ENCODE measurements at places on chromosomes 11 and 22.
A peak's percentile ranks its signal among the peaks of the same experiment; 100 is the strongest.

- no peak for DNase-seq
These were observed 98.7 kb upstream of the CRYBB3 start for GRCh38 chr22:25100948-25101347.

- no peak for DNase-seq
These were observed at the start of gene MMP8 for GRCh38 chr11:102724904-102725500. MMP8 (minus strand) TSS chr11:102724954; CDS start chr11:102724855, 99 bp downstream.

- DNase-seq, result peak; percentile 85
These were observed 43.2 kb upstream of the ETS1 start for GRCh38 chr11:128630367-128631230.

DNA sequence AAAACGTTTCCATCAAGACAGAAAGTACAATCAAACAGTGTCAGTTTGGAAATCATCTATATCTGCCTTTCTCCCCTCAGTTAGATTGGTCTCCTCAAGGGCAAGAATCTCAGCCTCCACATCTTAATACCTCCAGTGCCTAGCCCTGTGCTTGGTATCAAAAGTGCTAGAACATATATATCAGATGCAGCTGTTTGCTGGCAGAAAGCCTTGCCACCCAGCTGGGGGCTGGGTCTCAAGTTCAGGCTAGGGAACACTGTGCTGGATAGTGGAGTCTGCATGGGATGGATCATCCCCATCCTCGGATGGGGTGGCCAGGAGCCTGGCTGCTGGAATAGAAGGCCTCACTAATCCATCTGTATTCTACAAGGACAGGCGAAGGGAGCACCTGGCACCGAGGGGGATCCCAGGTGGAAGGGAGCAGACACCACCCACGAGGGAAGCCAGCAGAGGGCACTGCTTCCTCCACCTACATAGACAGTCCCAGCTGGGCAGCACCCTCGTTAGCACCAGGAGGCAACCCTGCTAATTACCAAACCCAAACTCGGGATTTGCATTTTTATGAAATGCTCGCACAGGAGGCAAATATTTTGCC is 602.2 kb downstream of the BUD13 start:
- peak; percentile 65 for DNase-seq

DNA sequence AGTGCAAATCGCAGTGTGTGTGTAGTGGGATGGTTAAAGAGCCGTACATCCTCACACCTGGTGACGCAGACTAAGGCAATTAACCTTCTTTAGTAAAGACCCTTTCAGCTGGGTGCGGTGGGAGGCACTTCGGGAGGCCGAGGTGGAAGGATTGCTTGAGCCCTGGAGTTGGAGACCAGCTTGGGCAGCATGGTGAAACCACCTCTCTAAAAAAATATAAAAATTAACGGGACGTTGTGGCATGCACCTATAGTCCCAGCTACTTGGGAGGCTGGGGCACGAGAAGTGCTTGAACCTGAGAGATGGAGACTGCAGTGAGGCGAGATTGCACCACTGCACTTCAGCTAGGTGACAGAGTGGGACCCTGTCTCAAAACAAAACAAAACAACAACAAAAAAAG is 31.5 kb downstream of the ZBTB16 start:
- DNase-seq, result peak; percentile 42

GRCh38 chr11:15493921-15494620 is 379.3 kb downstream of the INSC start:
- peak; percentile 84 for DNase-seq

- DNase-seq, result no peak
These were observed 357.0 kb downstream of the LRRC4C start for GRCh38 chr11:41102471-41102870.

- DNase-seq, result no peak
These were observed 1.4 kb downstream of the TRAPPC4 start for GRCh38 chr11:119019996-119020395.

DNA sequence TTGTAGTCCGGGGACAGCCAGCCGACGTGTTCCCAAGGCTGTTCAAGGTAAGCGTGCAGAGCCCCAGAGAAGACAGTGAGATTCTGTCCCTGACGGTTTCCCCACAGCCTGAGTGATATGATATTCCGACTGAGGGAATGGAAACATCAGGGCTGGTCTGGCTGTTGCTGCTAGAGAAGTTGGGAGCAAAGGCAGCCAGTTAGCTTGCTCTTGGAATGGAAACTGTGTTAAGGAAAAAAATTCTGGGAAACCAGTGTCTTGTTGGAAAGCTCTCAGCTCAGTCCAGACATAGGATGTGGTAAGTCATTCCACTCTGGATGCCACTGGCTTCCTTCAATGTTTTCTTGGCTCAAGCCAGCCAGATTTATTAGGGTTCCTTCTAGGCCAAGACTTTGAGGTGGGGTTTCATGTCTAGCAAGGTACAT is 8.8 kb downstream of the CRY2 start:
- no peak for DNase-seq

DNA sequence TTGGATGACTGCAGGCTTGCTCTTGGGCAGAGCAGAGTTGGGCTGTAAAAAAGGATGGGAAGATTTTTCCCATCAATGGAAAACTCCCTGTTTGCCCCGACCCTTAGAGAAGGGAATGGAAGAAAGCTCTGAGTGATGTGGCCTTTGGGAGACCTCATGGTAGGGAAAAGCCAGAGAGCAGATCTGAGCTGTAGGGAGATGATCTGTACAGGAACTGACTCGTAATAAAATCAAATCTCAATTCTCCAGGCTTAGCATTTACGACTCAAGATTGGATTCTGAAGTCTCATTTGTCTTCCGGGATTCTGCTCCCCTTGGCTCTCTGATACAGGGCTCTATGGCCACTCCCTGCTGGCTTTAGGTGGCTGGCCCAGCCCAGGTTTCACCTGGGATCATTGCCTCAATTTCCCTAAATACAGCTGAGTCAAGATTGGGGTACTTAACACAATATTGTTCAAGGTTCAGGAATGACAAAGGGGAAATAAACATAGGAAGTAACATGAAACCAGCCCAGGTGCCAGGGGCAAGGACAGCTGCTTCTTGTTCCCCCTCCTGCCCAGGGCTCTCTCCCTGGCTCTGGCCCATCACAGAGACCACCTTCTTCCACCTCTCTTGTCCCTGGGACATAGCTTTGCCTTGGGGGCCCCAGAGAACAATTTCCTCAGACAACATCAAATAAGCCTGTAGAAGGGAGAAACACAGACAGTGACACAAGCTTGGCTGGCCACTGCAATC is 38.4 kb upstream of the THY1 start:
- peak; percentile 40 for DNase-seq

DNA sequence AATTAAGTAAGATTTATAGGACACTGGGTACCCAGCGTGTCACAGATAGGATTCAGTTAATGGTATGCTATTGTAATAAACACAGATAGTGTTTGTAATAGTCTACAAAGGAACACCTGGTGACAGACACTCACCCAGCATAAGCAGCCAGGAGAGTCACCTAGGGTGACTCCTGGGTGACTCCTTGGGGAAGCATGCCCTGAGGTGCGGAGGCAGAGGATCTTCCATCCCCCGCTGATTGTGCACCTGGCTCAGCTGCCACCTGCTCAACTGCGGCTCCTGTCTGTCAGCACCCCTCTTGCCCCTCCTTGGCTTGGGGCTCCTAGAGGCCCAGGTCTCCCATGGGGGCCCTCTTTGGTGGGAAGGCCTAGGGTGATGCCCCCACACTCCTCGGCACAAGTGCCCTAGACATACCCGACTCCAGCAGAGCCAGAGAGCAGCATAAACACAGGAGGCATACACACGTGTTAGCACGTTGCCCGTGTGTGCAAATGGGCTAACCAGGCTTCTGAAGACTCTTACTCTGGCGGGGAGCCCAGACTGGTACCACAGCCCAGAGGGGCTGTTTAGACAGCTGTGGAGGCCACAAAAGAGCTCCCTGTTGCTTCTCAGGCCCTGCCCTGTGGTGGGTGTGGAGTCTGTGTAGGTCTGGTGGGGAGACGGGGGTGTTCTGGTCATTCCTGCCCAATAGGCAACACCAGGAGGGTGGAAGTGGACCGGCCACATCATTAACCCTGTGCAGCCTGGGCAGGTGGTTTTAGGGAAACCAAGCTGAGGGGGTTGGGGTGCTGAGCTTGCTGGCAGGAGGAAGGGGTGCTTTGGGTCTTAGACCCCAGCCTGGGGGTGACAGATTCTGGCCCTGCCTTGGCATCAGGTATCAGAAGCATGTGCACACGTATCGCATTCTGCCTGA is 3.0 kb downstream of the INPPL1 start:
- DNase-seq, result peak; percentile 98

- peak; percentile 63 for DNase-seq
These were observed 115.8 kb upstream of the FGF3 start for GRCh38 chr11:69934861-69935494.

- DNase-seq, result no peak
These were observed 82.2 kb upstream of the SUSD2 start for GRCh38 chr22:24099071-24099470.

DNA sequence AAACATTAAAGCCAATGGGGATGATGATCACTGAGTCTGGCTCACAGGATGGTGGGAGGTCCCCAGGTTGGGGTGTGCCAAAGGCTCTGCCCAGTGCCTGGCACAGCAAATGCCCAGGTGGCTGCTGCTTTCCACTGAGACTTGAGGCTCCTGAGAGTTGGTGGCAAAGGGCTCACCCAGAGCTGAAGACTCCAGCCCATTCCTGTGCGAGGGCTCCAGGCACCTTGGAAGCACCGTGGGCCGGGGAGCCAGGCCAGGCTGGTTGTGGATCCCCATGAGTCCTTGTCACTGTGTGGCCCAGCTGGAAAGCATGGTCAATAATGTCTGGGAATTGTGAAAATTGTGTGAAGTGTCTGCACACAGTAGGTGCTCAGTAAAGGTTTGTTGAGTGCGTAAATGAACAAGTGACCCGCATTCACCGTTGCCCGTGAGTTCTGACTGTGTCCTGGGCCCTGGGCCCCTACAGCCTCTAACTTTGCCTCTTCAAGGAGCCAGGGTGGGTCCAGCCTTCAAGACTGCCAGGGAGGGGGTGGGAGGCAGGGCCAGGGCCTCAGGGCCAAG is 2.8 kb upstream of the UNC93B1 start:
- no peak for DNase-seq

- DNase-seq, result no peak
These were observed 23.0 kb downstream of the EHF start for GRCh38 chr11:34643846-34644245.

DNA sequence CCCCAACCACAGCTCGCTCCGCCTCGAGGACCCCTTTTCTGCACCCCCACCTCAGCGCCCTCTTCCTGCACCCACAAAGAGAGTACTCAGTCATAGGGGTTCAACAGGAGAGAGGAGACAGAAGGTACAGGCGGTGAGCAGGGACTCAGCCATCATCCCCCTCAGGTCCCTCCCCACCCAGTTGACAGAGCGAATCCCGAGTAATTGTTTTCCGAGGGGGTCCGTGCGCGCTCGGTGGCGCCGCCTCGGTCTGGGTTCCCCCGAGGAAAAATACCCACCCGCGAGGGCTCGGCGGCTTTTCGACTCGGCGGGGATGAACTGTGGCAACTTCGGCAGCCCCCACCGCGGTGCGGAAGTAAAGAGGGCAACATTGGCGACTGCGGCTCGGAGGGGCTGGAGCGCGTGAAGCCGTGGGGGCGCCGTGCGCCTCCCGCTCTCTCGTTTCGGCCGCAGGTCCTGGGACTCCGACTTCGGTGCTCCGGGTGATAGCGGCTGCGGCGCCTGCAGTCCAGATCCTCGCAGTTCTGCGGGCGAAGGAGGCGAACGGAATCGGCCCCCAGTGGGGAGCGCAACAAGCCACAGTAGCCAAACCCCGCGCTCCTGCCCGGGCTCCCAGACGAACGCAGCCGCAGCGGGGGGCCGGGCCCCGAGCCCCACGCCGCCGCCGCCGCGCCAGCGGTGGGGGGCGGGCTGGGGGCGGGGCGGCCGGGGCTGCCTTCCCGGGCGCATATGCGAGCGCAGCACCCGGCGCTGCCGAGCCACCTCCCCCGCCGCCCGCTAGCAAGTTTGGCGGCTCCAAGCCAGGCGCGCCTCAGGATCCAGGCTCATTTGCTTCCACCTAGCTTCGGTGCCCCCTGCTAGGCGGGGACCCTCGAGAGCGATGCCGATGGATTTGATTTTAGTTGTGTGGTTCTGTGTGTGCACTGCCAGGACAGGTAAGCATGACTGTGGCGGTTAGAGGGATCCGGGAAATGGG is at the start of gene NELL1:
TSS of gene NELL1 (plus strand) at position 743 of the 976 bp plus-strand sequence.
- DNase-seq, result peak; percentile 94

DNA sequence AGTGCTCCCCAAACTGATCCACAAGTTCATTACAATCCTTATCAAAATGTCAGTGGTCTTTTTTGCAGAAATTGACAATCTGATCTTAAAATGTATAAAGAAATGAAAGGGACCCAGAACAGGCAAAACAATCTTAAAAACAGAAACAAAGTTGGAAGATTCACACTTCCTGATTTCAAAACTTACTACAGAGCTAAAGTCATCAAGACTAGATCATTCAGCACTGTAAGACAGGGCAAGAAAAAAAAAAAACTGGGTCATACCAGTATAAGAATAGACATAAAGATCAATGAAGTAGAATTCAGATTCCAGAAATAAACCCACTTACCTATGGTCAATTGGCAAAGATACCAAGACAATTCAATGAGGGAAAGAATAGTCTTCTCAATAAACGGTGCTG is 4.5 kb upstream of the STK33 start:
- no peak for DNase-seq

GRCh38 chr11:64000026-64000739 is 13.9 kb downstream of the OTUB1 start:
- DNase-seq, result peak; percentile 92

- no peak for DNase-seq
These were observed 29.2 kb upstream of the PDE2A start for GRCh38 chr11:72703267-72704008.

DNA sequence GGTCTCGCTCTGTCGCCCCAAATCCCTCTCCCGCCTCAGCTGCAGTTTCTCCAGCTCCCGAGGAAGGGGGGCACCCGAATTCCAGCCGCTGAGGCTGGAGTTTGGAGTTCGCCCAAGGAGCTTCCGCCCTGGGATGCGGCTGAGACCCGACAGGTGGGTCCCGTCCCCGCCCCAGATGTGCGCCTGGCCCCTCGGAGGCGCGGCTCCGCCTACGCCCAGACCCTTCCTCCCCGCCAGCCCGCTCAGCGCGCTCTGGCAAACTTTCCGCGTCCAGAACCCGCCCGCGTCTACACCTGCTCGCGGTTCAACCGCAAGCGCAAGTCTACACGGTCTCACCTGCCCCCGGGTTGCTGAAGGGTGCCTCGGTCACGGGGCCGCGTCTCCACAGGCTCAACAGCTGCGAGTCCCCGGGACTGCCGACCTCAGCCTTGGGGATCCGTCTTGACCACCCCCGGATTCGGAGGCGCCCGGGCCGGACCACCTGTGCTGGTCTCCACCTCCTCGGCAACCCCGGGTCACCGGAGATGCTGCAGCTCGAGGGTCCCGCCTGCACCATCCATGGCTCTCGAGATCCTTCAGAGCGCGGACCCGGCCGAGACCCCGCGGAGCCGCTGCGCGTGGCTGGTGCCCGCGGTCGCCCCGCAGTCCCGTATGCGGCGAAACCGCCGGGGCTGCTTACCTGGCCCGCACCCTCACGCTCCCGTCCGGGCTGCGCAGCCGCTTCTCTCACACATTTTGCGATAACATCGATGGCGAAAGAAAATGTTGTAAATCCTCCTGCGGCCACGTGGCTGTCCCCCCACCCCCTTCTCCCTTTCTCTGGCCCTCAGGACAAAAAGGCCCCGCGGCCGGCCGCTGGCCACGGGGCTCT is 63.6 kb downstream of the NFAM1 start:
- DNase-seq, result peak; percentile 85

- DNase-seq, result no peak
These were observed 35.6 kb downstream of the DKK3 start for GRCh38 chr11:11972730-11973341.

Measured in NCI-H69 (cell line).